ENCODE measurements at places on chromosomes 1 and 21.

DNA sequence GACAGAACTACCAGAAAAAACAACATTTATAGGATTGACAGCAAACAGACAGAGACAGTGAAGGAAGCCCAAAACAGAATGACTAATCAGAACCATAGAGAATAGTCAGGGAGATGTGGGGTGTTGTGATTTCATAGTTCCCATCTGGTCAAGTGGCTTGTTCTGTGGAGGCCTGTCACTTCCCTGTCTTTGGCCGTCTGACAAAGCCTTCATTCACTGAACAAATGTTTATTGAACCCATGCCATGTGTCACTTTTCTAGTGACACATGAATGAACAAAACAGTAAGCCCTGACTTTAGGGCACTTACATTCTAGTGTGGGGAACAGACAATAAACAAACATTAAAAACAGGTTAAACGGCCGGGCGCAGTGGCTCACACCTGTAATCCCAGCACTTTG lies 3.2 kb upstream of the SRRM1 start:
- DNase-seq: no peak

- no peak for DNase-seq
Observed at GRCh38 chr1:153356392-153357075, 1.1 kb upstream of the S100A9 start.

DNA sequence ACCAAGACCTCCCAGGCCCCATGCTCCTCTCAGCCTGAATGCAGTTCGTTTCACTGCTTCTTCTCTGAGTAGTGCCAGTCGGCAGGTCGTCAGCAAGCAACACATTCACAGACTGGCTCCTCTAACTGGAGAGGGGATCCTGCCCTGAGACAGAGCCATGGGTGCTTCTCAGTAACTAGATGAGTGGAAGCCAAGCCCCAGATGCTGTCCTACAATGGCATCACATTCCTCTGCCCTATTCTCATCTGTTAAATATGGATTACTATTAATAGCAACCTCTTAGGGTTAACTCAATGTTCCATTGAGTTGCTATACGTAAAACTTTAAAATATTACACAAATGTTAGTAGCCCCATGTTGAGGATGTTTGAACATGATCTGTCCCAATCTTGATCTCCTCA lies 84.2 kb upstream of the S1PR1 start:
- no peak for DNase-seq

DNA sequence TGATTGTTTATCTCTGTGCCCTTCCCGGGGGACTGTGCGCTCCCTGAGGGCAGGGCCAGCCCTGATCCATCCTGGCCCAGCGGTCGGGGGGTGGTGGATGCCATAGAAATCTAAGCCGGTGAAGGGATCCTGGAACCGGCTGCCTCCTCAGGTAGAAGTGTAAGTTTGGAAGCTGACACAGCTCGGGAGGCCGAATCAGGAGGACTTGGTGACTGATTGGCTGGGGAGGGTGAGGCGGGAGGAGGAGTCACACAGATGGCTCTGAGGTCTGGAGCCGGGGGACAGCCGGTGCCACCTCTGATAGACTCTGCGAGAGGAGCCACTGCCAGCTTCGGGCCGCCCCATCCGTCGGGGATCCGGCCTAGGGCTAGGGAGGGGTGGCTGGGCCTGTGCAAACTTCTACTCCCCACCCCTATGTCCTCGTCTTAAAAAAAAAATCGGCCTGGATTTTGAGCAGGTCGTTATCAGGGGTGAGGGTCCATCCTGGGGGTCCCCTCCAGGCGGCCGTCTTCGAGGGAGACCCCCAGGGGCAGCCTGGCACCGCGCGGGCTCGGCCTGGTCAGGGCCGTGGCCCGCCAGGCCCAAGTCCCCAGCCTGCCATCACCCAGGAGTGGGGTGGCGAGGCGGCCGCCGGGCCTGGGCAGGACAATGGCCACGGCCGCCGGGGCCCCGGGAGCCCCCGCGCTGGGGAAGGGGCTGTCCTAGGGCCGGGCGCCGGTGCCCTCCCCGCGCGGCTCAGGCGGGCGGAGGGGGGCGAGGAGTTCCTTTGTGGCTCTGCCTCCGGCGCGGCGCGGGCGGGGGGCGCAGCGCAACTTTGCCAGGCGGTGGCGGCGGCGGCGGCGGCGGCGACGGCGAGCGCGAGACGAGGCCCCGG lies 708 bp upstream of the ZNF362 start:
- no peak for DNase-seq

DNA sequence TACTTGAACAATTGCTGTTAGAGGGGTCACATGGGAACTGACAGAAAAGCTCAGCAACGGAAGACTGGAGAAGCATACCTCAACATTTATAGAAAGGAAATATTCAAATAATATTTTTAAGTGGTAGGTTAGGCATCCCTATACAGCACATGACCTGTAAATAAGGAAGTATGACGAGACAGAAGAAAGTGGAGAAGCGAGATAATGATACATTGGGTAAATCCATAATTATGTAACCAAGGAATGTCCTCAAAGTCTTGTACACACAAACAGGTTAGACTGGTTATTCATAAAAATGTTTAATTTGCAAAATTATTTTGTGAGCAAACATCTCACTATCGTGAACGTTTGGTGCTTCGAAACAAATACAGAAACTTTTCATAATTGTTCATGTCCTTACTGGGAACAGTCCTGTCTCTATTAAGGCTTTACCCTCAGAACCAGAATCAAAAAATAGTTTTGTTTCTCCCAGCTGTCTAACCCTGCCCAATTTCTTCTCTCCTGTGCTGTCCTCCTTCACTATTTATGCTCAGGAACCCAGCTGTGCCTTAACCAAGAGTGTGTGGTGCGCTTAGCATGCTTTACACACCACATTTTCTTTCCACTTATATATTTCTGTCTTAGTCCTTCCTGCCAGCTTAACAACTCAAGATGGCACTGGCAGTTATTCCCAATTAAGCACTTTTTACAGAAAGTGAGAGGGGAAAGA lies 10.2 kb downstream of the KMO start:
- DNase-seq: no peak
